ENCODE measurements at places on chromosomes 11 and 22.

DNA sequence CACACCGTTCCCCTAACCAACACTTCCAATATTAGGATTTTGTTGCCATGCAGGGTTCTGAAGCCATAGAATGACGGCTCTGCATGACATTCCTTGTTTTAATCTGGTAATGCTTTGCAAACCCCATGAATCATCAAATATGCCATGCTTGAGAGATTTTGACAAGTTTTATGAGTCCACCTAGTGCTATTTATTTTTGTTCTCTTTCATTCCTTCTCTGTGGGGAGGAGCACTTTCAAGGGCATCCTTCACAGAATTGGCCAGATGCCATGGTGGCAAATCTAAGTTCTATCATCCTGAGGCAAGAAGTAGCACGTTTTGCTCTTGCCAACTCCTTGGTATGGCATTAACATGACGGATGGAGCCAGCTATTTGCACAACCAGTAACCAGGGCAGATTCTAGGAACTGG is 268.4 kb downstream of the FAM76B start:
- DNase-seq = no peak

GRCh38 chr11:120681434-120682331 is 170.1 kb downstream of the GRIK4 start:
- no peak for DNase-seq

DNA sequence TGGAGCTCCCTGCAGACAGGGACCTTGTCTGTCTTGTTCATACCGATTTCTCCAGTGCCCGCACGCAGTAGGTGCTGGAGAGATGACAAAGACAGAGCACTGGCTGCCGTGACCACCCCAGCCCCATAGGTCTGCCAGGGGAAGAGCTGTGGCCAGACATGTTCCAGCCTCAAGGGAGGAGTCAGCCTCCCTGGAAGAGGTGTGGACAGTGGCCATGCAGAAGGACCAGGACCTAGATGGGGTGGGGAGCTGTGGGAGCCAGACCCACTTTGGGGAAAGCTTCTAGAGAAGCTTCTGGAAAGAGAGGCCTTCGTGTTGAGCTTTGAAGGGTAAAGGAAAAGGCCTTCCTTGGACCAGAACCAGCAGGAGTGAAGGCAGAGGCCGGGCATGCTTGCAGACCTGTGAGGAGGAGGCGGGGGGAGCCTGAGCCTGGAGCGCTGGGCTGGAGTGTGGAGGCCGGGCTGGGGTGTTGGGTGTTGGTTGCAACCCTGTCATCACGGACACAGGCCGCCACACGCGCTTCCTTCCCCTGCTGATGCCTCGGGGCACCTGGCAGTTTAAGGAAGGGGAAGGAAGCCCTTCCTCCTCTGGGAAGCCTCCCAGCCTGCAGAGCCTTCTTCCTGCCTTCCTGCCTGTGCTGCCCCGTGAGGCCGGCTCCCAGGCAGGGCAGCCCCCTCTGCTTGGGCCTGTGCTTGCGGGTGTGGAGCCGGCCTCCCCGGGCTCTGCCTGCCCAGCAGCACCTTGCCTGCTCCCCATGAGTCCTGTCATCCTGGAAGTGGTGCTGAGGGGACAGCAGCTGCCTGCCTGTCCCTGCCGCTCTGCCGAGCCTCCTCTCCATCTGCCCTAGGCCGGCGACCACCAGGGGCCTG is 12.3 kb downstream of the RELT start:
- DNase-seq = no peak

- DNase-seq = no peak
These were observed 110.3 kb downstream of the KCNQ1OT1 start for GRCh38 chr11:2589538-2589934.

DNA sequence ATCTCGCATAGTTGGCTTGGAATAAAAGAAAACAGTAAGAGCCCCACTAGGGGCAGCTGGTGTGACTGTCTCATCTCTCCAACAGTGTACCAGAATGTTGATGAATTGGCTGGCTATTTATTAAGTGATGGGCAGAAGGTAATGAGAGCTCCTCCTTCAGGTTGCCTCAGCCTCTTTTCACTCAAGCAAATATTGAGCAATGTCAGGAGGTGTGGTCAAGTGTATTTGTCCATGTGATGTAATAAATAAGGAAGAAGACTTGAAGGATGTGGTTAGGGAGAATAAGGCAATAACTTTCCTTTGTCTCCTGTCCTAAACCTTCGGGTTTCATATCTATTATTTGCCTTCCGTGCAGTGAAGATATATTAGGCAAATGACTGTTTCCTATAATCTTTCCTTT is at the start of gene TCN1:
Gene TCN1 (minus strand): TSS at position 91 of the 400 bp plus-strand sequence. CDS start 17 bp downstream, at position 74.
- DNase-seq = peak; percentile 14

DNA sequence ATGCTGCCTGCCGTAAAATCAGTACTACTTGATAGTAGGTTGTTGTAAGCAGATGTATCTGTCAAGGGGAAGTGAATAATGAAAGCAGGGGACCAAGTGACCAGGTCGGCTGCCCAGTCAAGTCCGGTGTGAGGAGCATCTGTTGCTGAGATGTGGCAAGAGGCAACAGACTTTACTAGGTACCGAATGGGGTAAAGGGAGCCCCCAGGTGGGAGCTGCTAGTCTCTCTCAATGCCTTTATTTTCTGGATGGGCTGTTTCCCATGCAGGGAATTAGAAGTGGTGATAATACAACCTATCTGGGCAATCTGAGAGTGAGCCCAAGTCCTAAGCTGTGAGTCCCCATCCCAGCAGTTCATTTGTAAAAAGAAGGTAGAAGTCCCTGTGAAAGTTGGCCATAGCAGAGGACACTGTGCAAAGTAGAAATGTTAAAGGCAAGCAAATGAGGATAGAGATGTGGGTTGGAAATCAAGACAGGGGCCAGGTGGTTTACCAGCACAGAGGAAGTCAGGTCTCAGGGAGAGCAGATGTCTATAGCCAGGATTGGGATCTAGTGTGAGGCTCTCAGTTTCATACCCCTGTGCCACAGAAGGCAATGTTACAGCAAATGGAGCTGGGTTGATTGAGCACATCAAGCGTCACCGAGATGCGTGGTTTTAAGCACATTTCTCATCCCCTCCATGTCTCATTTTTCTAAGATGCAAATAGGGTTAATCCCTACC is 90.7 kb upstream of the RAG2 start:
- no peak for DNase-seq

DNA sequence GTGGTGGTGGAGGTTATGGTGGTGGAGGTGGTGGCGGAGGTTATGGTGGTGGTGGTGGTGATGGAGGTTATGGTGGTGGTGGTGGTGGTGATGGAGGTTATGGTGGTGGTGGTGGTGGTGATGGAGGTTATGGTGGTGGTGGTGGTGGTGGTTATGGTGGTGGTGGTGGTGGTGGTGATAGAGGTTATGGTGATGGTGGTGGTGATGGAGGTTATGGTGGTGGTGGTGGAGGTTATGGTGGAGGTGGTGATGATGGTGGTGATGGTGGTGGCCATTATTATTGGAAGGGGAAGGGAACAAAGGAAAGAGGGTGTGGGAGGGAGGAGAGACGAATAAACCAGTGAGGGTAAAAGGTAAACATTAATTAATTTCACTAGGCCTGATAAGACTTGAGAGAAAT is 53.5 kb upstream of the TCF20 start:
- no peak for DNase-seq

GRCh38 chr11:128498721-128499245 is 88.6 kb downstream of the ETS1 start:
- DNase-seq = no peak

DNA sequence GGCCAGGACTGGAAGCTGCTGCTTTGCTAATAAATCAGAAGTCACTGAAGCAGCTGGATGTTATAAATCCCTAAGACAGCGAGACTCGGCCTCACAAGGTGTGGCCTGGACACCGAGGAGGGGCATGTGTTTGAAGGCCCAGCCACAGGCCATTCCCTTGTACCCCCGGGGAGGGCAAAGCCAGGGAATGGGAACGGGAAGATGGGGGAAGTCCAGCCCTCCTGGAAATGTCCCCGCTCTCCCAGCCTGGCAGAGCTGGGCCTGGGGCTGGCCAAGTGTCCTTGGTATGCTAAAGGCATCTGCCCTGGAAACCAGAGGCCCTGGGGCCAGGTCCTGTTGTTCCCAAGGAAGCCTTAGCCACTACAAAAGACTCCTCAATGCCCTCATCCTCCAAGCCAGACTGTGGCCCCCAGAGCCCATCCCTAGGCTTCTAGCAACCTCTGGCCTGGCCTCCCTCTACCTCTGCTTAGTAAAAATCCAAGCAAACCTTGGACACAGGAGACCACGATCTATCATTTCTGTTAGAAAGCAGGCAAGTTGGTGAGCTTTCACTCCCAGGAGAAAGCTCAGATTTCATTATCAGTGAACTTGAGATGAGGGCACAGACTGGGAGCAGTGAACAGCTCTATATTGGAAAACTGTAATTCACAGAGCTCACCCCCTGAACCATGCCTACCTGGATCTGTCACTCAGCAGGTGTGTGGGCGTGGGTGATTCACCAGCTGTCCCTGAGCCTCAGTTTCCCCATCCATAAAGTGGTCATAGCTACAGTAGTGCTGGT is 11.0 kb downstream of the CHST1 start:
- DNase-seq = no peak

DNA sequence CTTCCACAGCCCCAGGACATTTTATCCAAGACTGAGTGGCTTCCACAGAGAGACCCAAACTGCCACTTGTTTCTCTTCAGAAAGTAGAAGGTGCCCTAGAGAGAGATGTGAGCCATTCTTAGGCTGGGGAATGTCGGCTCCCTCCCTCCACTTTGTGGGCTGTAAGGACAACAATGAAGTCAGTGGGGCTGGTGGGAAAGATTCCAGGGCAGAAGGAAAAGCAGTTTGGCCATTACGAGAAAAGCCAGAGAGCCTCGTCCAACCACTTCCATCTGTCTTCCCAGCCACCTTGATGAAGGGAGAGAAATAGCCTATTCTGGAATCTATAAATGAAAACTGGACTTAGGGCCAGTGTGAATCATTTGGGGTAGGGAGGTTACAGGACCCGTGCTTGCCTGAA is 382.5 kb downstream of the NXPE2 start:
- no peak for DNase-seq

GRCh38 chr11:34192481-34193401 is 87.3 kb downstream of the NAT10 start:
- DNase-seq = no peak

DNA sequence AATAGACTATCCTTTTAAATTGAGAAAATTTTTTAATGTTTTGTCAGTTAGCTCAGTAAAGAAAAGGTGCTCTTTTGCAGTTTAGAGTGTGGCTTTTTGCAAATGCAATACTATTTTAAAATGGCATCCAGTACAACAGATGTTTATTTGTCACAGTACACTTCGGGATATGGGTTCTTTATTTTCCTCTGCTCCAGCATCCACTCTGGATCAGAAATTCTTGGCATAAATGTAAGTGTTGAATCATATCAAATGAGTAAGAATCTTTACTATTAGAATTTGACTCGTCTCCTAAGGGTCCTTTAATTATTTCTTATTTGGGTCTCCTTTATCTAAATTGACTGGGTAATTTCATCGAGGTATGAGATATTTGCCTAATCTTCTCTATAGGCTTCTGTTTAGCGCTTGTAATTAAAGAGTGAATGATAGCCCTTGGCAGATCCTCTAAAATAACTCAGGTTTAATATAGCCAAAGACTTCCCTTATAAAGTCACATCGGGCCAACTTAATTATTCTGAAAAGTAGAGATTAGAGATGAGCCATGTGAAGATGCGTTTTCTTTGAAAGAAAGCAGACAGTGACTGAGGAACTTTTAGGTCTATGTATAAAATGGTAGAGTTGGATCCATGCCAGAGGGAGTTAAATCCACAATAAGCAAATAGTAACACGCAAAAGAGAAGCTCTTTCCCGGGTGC is 132.7 kb downstream of the CASP12 start:
- no peak for DNase-seq

- DNase-seq = no peak
These were observed 609.9 kb downstream of the INSC start for GRCh38 chr11:15724601-15725000.

DNA sequence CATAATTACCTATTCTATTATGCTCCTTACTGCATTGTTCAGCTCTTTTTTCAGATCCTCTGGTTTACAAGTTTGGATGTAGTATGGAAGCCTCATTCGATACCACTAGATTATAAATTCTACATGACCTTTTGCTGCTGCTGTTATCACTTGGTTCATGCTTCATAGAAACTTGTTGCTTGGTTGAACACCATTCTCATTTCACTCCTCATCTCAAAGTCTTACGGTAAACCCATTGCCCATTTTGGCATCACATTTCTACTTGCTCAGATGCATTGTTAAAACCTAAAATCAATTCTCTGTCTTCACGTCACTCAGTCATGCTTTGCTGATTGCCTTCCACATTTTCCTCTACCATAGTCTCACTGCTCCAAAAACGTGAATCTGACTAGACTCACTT is 155.5 kb upstream of the DDI1 start:
- DNase-seq = no peak

GRCh38 chr11:21896216-21896615 is 296.7 kb upstream of the ANO5 start:
- DNase-seq = no peak

DNA sequence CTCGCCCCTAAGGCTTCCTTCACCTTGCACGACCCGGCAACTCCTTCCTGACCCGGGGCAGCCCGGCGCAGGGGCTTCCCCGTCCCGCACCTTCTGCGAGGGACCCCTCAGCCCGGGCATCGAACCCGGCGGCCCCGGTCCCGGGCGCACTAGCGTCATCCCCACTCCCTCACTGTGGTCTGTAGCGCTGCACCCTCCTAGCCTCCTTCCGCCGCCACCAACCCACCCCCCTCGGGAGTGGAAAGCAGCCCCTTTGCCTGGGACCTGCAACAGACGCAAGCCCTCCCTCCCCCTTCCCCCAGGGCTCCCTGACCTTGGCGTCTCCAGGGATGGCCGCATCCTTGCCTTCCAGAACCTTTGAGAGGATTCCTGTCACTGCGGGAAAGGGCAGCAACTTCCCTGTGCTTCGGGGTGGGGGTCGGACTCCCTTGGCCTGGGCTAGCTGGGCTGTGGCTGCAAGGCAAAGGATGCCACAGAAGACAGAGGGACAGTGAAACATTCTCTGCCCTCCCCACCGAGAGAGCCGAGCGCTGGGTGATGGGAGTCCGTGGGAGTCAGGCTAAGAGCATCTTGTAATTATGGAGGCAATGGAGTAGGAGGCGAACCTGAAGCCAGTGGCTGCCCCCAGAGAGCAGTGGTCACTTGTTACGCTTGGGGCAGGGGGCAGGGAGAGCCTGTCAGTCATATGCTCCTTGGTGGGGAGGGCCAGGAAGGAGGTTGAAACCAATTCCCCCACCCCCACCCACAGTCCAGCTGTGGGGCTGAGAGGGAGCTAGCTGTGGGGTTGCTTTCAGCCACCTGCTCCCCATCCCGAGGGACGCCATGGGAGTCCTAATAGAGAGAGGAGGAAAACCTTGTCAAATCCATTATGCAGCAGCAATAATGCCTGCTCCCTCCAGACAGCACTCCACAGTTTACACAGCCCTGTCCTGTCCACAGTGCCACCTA is 920 bp downstream of the TMEM132A start:
- DNase-seq = no peak

DNA sequence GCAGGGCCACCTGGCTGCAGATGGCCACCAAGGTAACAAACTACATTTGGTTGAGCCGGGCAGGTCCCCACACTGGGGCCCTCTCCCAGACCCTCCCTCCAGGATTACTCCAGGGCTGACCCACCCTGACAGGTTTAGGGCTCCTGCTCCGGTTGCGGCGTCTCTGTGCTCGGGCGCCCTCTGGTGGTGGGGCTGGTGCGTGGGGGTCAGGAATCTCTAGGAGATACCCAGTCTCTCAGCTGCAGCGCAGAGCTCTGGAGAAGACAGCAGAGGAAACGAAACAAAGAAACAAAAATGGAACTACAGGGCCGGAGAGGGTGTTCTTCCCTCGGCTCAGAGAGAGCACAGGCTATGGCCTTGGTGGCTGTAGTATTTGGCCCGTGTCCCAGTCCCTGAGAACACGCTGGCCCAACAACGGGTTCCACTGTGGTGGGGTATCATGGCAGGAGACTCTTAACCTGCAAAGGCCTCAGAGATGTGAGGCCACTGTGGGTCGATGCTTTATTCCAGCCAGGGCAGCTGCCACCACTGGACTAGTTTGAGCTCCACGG is 2.4 kb downstream of the C11orf96 start:
- peak; percentile 59 for DNase-seq
